Activated CD4-positive, alpha-beta T cell treated with anti-CD3 and anti-CD28 coated beads for 24 hours (primary cell): ENCODE measurements at places on chromosomes 6 and 20.

GRCh38 chr6:36753671-36754405 is 56.2 kb downstream of the RAB44 start:
- no peak for DNase-seq

DNA sequence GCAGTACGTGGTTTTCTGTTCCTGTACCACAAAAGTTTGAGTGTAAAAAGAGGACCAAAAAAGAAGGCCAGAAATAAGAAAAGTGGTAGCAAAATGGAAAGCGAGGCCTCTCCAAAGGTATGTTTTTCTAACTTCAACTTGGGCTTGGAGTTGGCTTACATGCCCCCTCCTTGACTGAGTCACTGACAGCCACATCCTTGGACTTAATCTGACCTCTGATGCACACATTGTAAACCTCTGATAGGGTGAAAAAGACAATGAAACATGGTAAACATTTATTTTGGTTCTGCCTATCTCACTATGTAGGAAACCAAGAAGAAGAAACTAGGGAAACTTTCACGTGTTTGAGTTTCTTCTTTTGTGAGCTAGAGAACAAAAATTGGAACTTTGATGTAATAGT is 503.2 kb upstream of the ID4 start:
- DNase-seq: no peak

- DNase-seq: no peak
Measured at GRCh38 chr20:853406-853996, 20.0 kb downstream of the FAM110A start.

DNA sequence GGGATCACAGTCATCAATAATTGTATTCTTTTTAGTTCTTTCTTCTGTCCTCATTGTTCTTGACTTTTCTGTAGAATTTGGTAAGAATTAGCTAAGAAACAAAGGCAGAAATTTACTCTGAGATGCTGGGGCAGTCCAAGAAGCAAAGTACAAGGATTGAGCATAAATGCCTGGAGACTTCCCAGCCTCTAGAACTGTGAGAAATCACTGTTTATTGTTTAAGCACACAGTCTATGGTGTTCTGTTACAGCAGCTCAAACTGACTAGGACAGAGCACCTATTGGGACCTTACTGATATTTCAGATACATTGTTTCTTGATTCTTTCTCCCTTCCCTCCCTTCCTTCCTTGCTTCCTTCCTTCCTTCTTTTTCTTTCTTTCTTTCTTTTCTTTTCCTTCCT is 192.7 kb upstream of the SLC35B3 start:
- no peak for DNase-seq
